Left renal pelvis (tissue), 4 donors: ENCODE measurements at places on chromosomes 7 and 10. TPM values are rescaled to one million over a fixed set of nuclear protein-coding genes. Genes with fewer than 3 reads are reported as not detected.

The ARMC3 gene
- polyA plus RNA-seq = 14.2 TPM

DNA sequence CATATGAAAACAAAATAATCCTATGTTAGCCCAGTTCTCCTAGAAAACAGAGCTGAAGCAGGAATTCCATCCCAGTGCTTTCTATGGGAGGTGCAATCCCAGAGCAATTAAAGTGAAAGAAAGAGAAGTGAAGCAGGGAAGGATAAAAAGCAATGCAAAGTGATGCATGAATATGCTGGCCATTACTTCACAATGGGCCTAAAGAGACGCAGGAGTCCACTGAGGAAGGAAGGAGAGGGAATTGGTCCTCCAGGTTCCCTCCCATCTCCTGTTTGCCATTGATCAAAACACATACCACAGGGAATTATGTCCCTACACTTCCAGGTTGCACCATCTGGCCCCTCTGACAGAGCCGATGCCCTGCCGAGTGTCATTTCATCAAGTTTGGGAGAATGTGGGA is 392.2 kb upstream of the NFE2L3 start:
- no peak for DNase-seq

DNA sequence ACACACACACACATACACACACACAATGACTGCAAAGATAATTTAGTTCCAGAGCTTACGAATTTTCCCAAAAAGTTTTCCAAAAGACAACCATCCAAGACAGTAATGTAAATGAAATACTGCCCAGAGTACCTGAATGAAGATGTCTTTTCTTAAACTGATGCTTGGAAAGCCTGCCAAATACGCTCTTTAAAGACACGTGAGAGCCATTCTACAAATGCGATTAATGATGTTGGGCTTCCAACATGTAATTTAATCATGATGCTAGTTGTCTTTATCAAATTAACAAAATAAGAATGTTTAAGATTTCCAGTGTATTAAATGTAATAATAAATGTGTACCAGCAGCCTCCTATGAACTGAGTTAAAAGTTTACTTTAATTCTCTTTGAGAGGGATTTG is 11.1 kb downstream of the ERCC6 start:
- no peak for DNase-seq

DNA sequence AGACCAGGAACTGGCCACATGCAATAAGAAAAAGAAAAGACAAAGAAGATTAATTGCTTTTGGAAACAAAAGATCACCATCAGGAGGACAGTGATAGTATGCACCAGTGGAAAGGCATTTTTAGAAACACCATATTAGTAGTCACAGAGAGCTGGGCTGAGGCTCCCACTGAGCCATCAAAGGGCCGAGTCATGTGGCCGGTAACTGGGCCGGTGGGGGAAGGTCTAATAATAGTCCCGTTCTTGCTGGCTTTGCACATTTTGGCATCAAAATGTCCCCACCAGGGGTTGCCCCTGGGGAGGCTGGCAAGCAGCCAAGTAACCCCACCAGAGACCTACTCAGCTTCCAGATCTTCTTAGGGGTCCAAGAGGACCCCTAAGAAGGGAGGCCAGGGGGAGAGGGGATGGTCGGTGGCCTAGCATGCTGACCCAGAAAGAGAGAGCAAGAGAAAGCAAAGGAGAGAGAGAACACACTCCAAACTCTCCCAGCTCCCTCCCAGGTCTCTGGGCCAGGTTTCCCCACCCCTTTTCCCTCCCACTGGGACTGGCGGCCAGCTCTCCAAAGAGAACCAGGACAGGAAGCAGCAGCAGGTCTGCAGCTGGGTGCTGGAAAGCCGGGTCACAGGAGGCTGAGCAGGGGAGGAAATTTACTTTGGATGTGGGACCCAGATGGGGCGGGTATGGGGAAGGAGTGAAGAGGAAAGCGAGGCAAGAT is 70.2 kb upstream of the FGFR2 start:
- DNase-seq = no peak

DNA sequence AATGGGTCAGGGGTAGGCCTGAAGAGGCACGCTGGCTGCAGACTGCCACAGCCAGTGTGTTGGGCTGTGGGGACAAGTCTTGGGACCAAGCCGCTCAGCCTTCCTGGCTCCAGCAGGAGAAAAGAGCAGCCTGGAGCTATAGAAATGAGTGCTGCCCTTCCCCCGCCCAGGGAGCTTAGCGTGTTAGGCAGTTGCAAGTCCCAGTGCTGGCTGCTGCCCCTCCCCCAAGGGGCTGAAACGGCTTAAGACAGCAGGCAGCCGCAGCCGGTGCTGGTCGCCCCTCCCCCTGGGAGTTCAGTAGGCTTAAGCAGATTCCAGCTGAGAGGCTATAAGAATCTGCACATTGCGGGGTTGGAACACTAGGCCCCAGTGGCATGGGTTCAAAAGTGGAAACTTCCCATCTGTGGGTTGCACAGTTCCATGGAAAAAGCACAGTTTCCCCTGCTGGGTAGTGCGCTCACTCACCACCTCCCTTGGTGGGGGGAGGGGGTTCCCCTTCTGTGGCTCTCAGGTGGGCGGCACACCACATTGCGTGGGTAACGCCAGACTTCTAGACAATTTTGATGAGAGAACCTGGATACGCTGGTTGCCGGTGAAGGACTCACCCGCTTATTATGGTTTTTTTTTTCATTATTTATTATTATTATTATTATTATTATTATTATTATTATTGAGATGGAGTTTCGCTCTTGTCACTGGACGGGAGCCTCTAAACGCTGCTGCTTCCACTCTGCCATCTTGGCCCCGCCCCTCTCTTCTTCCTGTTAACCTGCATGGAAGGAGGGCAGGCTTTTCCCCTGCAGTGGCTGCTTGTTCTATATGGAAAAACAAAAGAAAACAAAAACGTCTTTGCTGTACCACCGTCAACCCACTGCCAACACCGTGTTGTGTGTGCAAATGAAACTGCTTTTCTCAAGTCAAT is 151.1 kb downstream of the CXCL12 start:
- DNase-seq = peak; percentile 76

GRCh38 chr10:3143366-3143765 is 29.2 kb downstream of the PITRM1 start:
- DNase-seq = no peak

The EBLN1 gene
- polyA plus RNA-seq = not detected

- DNase-seq = no peak
These were observed 113.9 kb downstream of the KIF20B start for GRCh38 chr10:89815049-89815853.

- DNase-seq = no peak
These were observed 27.0 kb upstream of the PPIF start for GRCh38 chr10:79320316-79320715.

DNA sequence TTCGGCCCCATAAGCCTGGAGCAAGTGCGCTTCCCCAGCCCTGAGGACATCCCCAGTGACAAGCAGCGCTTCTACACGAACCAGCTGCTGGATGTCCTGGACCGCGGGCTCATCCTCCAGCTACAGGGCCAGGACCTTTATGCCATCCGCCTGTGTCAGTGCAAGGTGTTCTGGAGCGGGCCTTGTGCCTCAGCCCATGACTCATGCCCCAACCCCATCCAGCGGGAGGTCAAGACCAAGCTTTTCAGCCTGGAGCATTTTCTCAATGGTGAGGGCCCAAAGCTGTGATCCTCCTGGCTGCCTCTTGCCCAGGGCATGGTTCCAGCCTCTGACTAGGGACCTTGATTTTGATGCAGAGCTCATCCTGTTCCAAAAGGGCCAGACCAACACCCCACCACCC is 10.1 kb downstream of the IRF5 start:
- no peak for DNase-seq

The ATE1 gene
- 44.2 TPM for polyA plus RNA-seq

DNA sequence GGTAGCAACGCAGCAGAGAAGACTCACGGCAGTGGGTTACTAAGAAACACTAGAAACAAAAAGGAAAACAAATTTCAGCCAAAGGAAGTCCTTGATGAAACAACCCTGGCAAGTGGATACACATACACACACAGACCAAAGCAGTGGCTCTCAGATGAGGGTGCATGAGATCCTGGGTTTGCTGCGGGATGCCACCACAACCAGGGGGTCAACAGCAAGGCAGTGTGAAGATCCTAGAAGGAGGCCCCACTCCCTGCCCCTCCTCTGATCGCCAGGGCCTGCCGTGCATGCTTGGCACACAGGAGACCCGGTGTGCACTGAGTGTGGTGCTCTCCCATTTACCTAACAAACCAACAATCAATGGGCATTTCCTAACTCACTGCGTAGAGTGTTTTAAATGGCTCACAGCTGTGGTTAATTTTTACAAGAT is 252.3 kb upstream of the KLF14 start:
- DNase-seq = no peak

GRCh38 chr10:119133949-119134348 is 30.0 kb downstream of the DENND10 start:
- no peak for DNase-seq

DNA sequence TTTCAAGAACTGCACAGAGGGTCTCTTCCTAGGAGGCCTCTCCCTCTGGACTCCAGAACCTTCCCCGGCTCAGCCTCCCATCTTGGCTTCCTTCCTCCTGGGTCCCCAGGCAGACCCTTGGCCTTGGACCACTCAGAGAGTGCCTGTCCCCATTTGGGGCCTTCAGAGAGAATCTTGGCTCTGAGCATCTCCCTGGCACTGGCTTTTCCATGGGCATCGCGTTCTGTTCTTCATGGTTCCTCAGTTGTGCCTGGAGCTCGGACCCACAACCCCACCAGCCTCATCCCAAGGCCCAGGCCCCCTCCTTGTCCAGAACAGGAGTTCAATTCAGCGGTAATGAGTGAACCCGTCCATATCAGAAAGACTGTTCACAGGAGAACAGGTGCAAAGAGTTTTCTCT is 73.4 kb downstream of the VIPR2 start:
- no peak for DNase-seq

- no peak for DNase-seq
These were observed 40.8 kb downstream of the HK1 start for GRCh38 chr10:69318867-69319727.

DNA sequence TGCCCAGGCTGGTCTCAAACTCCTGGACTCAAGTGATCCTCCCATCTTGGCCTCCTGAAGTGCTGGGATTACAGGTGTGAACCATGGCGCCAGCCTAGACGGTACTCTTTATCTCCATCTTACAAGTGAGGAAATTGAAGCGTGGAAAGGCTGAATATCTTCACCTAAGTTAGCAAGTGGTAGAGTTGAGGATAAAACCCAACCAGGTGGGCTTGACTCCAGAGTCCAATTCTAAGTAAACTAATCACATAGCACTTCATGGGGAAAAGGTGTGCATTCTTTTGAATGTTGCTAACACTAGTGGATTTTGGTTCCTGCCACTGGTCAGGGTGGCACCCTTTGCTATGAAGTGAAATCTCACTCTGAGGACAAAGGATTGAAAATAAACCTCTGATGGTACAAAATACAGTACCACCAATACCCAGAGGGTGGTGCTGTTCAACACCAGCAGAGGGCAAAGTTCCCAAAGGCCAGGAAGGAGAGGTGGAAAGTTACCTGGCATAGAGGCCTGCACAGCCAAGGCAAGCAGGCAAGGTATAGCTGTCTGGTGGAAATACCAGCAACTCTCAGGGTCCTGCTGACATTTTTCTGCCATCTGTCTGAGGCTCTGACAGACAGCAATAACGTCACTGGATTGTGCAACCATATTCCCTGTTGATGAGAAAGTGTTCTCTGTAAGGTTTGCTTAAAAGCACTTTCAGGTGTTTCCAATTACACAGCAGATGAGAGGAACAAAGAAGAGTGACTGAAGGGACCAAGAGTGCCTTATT is 17.6 kb downstream of the ZDHHC16 start:
- DNase-seq = peak; percentile 33

- no peak for DNase-seq
These were observed 53.0 kb downstream of the PDGFA start for GRCh38 chr7:466465-467191.

DNA sequence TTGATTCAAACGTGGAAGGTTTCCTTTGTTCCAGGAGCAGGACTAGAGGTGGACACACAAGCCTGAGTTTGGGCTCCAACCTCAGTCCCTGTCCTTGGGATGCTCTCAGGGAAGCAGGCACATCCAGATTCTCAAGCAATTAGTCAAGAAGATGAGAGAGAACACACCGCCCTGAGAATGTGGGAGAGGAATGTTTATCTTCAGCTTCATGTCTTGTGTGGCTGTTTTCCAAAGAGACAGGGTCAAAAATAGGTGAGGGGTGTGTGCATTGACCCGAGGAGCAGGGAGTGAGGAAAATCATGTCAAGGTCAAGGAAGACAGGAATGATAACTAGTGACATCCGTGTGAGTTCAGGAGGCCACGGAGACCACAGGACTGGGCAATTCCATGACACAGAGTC is 472.2 kb upstream of the C7orf33 start:
- DNase-seq = no peak

DNA sequence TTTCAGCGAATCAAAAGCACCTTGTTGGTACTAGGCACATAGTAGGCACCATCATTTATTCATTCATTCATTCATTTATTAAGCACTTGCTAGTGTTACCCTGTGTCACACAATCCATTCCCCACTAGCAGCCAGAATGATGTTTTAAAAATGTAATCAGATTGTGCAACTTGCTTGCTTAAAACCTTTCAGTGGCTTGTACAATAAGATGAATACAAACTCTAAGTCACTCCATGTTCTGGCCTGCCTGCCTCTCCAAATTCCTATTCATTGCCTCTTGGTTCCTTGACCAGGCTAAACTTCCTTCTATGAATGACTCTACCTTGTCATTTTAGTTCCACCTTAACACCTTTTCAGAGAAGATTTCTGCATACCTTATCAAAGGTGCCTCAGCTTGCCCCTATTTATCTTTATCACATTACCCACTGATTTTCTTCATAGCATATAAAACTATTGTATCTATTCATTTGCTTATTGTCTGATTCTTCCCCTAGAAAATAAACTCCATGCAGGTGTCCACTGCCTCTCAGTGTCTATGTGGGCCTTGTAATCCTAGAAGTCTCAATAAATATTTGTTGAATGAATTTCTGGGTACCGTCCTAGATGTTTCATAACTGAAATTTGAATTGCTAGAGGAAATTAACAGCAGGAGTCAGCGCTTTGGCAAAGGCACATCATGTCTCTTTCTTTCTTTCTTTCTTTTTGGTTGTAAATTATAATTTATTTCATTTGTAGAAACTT is 169.5 kb downstream of the TMEM26 start:
- DNase-seq = no peak

GRCh38 chr10:5618042-5618441 is 48.4 kb downstream of the ASB13 start:
- DNase-seq = no peak

The DNAJC12 gene
- 11.3 TPM for polyA plus RNA-seq

DNA sequence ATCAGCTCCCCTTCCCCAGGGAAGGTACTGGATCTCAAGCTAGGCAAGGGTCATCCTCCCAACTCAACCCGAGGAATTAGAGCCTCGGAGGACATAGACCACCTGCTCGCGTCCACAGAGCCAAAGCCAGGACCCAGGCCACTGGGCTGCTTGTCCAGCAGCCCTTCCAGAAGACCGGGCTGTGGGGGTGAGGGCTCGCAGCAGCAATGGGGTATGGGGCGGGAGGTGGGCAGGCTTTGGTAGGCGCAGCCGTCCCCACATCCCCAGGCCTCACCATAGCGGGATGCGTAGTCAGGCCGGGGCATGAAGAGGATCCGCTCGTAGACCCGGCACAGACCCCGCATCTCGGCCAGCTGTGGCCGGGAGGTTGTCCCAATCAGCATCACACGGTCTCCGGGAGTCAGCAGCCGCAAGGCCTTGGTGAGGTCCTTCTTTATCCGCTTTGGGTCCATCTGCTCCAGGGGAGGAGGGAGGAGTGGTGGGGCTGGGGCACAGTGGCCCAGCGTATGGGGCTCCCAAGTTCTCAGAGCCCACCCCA is 5.0 kb upstream of the ASB10 start:
- no peak for DNase-seq

The LRRD1 gene
- polyA plus RNA-seq = 0.24 TPM
